ENCODE measurements at places on chromosomes 6 and 20.
A peak's percentile ranks its signal among the peaks of the same experiment; 100 is the strongest.

DNA sequence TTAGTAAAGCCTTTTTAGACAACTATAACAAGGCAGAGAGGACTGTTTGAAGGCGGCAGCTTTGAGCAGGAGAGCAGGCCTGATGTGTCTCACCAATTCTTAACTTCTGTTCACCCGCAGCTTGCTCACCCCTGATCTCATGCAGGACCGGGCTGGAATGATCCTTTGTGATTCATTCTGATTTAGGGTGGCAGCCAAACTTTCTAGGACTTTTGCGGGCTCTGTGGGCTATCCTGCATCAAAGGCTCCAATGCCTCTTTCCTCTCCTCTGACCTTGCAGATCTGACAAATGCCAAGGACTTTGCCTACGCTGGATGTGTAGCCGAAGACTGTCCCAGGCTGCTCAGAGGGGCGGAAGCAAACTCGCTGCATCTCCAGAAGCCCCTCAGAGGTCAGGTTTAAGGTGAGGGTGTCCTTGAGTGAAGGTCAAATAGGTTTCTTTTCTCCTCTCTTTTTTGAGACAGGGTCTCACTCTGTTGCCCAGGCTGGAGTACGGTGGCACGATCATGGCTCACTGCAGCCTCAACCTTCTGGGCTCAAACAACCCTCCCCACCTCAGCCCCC is 72.3 kb downstream of the VEGFA start:
- DNase-seq: peak; percentile 31

DNA sequence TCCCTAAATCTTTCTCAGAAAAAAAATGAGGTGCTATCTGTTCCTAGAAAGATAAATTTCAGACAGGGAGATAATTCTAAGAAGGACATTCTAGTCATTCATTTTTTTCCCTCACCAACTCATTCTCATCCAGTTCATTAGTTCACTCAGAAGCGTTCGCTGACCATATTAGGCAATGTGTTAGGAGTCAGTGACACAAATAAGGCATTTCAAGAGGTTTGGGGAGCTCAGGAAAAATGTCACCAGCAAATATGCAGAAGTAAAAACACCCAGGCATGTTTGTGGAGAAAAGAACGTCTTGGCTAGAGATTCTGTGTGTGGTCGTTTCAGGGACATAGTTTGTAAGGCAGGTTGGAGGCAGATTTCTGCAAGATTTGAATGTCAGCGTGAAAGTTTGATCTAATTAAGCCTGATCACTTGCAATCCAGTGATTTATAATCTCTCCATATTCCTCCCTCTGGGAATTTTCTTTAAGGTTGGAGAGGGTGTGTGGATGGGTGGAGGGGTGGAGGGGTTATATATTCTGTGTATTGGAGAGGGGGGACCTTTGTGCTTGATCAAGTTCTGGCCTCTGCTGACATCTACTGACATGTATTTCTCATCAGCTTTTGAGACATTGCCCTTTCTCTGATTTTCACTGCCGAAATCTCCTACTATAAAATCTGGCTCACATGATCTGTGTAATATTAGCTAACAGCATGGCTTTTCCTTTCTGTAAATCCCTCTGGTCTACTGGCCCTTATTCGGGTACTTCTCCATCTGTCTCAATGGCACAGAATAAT is 3.6 kb downstream of the MYCT1 start:
- no peak for DNase-seq

DNA sequence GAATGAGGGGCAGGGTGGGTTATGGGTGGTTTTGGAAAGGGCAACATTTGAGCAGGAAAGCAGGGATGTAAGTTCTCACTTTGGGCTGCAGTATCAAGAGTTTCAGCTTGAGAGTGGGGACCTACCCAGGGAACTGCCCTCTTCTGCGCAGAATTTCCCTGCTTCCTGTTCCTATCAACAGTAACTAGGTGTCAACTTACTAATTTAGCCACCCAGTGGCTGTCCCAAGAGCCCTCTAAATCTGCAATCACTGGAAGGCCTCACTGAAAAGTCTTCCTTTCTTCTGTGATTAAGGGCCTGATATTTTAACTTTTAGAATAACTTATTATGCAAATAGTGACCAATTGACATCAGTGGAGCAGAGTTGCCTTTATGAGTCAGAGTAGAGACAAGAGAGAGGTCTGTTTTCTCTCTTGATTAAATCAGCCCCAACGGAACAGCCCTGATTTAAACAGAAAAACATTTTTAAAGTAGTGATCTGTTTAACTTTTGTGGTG is 118.2 kb upstream of the RIPOR2 start:
- DNase-seq: no peak

DNA sequence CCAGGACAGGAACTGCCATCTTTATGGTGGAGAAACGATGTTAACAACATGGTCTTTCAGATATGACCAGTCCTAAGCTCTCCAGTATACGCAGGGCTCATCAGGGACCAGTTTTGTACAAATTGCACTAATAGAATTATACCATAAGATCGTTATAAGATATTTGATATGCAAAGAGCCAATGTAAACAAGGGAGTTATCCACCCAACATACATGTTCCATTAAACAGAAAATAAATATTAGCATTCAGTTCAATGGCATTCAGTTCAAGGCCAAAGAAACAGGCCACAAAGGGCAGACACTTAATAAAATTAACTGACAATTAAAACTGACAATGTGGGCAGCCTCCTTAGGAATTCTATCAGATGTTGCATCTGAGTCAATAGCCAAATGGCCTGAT is 2.6 kb downstream of the GFOD1 start:
- no peak for DNase-seq

GRCh38 chr6:130143709-130144108 is 79.0 kb downstream of the SAMD3 start:
- DNase-seq: no peak

DNA sequence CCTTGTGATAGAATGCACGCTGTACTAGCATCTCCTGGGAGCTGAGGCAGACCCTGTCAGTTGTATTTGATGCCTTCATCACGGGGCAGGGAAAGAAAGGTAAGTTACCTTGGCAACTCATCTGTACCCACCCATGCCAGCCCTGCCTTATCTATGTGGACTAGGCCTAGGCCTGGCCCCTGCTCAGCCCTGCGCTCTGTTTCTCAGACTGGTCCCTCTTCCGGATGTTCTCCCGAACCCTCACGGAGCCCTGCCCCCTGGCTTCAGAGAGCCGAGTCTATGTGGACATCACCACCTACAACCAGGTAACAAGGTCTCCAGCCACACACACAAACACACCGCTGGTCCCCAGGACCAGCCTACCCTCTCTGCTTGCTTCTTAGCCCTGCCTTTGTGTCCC is 4.2 kb downstream of the PIGT start:
- no peak for DNase-seq

DNA sequence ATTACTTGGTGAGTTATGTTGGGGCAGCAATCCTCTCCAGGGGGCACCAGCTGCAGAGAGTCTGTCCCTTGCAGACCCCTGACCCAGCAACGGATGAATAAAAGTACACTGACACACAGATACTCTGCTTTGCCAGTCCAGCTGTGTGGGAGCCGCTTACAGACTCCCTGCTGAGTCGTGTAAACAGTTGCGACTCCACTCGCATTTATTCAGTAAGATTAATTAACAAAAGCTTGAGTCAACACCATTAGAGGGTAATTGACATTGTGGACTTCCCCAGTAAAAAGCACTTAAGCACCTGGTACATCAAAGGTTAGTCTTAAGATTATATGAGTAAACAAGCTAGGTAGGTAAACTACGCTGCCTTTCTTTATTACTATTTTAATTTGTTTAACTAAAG is 92.0 kb upstream of the TMEM181 start:
- no peak for DNase-seq

- DNase-seq: no peak
Observed at GRCh38 chr6:121810158-121811032, 374.9 kb downstream of the GJA1 start.

GRCh38 chr6:16591396-16592222 is 169.7 kb downstream of the ATXN1 start:
- DNase-seq: no peak

DNA sequence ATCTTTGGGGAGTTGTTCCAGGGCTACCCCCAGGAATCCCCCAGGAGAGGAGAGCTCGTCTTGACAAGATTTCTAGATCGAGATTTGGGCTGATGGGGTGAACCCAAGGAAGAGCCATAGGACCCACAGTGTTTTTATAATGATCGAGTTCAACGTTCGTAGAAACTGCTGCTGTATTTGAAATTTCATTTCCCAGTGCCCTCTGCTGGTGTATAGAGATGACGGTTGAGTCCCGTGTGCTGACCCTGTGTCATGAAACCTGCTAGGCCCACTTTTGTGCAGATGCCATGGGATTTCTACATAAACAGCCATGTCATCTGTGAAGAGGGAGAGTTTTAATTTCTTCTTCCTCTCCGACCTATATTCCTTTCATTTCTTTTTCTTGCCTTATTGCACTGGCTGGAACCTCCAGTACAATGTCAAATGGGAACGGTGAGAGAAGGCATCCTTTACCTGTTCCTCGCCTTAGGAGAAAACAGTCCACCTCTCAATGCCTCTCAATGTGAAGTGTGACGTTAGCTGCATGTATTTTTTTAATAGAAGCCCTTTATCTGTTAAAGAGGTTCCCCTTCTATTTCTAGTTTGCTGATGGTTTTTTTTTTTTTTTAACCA is 28.6 kb upstream of the NTSR1 start:
- DNase-seq: no peak

- DNase-seq: no peak
Observed at GRCh38 chr6:114375541-114376192, 32.8 kb upstream of the HS3ST5 start.

GRCh38 chr20:50146214-50146613 is 7.3 kb downstream of the PEDS1 start:
- no peak for DNase-seq
